Right atrium auricular region (tissue), 2 donors: ENCODE measurements at places on chromosomes 7 and 10. TPM values are rescaled to one million over a fixed set of nuclear protein-coding genes. Genes with fewer than 3 reads are reported as not detected.

Gene CPA5
- not detected for total RNA-seq

Gene CTAGE6
- total RNA-seq, result not detected

Gene RINT1
- total RNA-seq, result 11.6 TPM

Gene OPALIN
- total RNA-seq, result not detected

Gene PARD3
- total RNA-seq, result 41.6 TPM

Gene KRIT1
- total RNA-seq, result 35.2 TPM

- H3K4me3 ChIP-seq, result peak overlapping the region; percentile 49
- DNase-seq, result peak; percentile 63
- H3K27ac ChIP-seq, result peak overlapping the region; percentile 45
- H3K4me1 ChIP-seq, result peaks cover 41% of the 10 kb centered on the region
Measured at GRCh38 chr7:141072548-141073172, 1.2 kb upstream of the TMEM178B start.

DNA sequence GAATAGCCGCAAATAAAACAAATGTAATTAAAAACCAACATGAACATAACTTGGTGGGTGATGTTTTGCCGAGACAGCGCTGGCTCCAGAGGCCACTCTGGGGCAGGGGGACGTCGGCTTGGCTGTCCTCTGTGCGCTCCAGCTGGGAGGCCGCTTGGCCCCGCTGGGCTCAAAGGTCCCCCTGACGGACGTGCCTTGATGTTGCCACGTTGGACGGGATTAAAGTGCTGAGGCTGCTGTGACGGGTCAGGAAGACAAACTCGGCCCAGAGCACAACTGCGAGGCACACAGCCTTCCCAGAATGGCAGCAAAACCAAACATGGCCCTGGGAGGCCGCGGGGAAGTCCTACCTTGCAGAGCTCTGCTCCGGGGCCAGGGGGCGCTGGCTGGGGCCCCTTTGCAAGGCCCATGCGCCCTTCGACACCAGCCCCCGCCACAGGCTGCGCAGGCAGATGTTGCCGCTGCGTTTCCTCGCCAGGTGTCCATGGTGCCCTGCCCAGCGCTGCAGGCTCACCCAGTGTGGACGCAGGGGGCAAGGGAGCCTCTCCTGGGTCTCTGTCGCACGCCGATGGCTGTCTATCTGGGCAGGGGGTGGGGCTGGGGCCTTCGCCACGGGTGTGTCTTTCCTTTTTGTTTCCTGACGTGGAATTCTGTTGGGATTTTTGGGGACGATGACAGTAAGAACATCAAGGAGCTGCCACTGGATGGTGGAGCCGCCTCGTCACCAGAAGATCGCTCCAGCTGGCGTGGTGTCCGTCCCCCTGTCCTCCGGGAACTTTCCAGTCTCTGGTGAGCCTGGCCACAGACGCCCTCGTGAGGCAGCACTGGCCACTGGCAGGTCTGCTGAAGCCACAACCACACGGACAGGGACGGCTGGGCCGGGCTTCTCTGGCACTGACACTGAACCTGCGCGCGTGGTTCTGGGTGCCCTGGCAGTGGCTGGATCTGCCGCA, 99.6 kb upstream of the DIP2C start:
- H3K27me3 ChIP-seq, result no peaks in the 10 kb centered on the region
- no peaks in the 10 kb centered on the region for H3K36me3 ChIP-seq
- peak overlapping the region; percentile 30 for H3K4me3 ChIP-seq
- peak; percentile 82 for DNase-seq
- no peak overlapping the region for H3K27ac ChIP-seq

- H3K27me3 ChIP-seq, result no peaks in the 10 kb centered on the region
- H3K4me3 ChIP-seq, result no peak overlapping the region
- no peak overlapping the region for H3K27ac ChIP-seq
- H3K36me3 ChIP-seq, result no peaks in the 10 kb centered on the region
Measured at GRCh38 chr10:58517081-58517480, 4.4 kb downstream of the BICC1 start.

GRCh38 chr10:58439632-58440364, 54.6 kb downstream of the TFAM start:
- H3K27ac ChIP-seq, result no peak overlapping the region
- no peak for DNase-seq
- H3K4me3 ChIP-seq, result no peak overlapping the region
- no peaks in the 10 kb centered on the region for H3K36me3 ChIP-seq
- H3K27me3 ChIP-seq, result no peaks in the 10 kb centered on the region
- no peaks in the 10 kb centered on the region for H3K4me1 ChIP-seq

DNA sequence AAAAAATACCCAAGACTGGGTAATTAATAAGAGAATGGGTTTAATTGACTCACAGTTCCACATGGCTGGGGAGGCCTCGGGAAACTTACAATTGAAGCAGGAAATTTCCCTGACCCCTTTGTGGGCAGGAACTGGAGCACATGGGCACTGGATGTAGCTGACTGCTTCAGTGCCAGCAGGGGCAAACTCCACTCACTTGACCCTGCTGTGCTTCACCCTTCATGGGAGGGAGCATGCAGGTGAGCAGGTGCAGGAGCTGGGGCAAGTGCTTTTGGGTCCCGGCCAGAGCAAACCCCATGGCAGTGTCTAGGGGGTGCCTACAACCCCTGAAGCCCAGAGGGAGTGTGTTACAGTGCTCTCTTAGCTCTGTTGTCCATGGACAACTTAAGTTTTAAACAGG, 132.6 kb downstream of the AKR1D1 start:
- H3K36me3 ChIP-seq, result no peaks in the 10 kb centered on the region
- no peak overlapping the region for H3K27ac ChIP-seq
- no peak overlapping the region for H3K4me3 ChIP-seq
- DNase-seq, result no peak

GRCh38 chr10:132498562-132499366, 38.8 kb upstream of the INPP5A start:
- H3K27me3 ChIP-seq, result no peaks in the 10 kb centered on the region
- DNase-seq, result no peak
- H3K36me3 ChIP-seq, result no peaks in the 10 kb centered on the region

GRCh38 chr7:132735476-132735875, 159.2 kb upstream of the PLXNA4 start:
- H3K36me3 ChIP-seq, result no peaks in the 10 kb centered on the region
- H3K27me3 ChIP-seq, result no peaks in the 10 kb centered on the region
- H3K4me1 ChIP-seq, result no peaks in the 10 kb centered on the region
- H3K27ac ChIP-seq, result no peak overlapping the region
- H3K4me3 ChIP-seq, result no peak overlapping the region

DNA sequence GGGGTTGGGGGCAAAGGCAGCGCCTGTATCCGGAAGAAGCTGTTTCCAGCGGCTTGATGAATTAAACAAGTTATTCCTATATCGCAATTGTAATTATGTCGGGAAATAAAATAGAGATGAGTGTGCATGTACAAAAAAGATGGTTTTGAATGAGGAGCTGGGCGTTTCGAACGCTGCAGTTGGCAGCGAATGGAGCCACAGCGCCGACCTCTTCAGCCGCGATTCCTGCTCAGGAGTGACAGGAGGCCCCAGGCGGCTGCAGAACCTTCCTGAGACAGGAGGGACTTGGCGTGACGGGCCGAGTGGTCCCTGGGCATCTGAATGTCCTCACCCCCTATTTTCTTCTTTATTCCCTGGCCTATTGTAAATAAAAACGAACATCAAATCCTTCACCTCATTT, 184.9 kb downstream of the DNAJB6 start:
- H3K4me1 ChIP-seq, result no peaks in the 10 kb centered on the region
- DNase-seq, result peak; percentile 7
- H3K4me3 ChIP-seq, result no peak overlapping the region
- H3K27me3 ChIP-seq, result no peaks in the 10 kb centered on the region
- no peak overlapping the region for H3K27ac ChIP-seq

- H3K36me3 ChIP-seq, result no peaks in the 10 kb centered on the region
- no peak overlapping the region for H3K27ac ChIP-seq
- H3K4me3 ChIP-seq, result no peak overlapping the region
- DNase-seq, result no peak
Measured at GRCh38 chr7:133358708-133359107, 105.8 kb downstream of the EXOC4 start.

DNA sequence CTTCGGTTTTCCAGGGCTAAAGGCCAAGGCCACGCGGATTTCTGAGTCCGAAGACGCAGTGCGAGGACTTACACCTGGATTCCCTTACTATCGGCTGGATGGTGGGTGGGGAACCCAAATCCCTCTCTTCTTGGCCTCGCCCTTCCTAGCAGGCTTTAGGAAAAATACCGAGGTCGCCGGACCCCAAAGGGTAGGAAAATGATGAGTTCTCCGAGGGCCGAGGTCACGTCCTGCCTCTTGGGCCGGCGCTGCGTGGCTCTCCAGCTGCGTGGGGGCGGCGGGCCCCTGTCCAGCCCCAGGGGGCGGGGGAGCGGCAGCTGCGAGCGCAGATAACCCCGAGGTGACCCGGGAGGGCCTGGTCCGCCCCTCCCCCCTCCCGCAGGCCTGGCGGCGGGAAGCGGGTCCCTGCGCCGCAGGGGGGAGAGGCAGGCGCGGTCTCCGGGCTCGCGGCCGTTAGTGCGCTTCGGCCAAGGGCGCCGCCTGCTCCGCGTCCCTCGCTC, 805 bp upstream of the HMX3 start:
- H3K27ac ChIP-seq, result no peak overlapping the region
- H3K36me3 ChIP-seq, result no peaks in the 10 kb centered on the region
- no peak for DNase-seq
- peaks cover 61% of the 10 kb centered on the region for H3K4me1 ChIP-seq

DNA sequence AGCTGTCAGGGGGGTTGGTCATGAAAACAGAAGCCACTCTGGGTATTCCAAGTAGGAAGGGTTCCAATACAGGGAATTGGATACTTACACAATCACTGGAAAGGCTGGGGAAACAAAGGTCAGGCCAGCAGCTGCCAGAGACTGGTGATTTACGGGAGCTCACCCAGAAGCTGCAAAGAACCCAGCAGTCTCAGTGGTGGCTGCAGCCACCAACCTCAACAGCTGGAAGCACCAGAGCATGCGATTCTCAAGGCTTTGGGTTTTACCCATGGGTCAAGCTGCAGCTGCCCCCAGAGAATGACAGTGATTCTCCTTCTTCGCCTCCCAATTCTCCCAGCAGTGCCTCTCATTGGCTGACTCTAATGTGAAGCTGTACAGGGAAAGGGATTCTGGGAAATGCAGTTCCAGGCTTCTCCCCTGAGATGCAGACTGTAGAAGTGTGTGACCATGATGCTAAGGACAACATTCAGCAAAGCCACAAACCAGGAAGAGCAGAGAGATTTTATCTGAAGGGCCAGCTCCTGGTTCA, 107.2 kb upstream of the TCF7L2 start:
- no peaks in the 10 kb centered on the region for H3K4me1 ChIP-seq
- H3K4me3 ChIP-seq, result no peak overlapping the region
- H3K27me3 ChIP-seq, result no peaks in the 10 kb centered on the region
- no peak overlapping the region for H3K27ac ChIP-seq
- H3K36me3 ChIP-seq, result no peaks in the 10 kb centered on the region

GRCh38 chr7:42237811-42238541, 967 bp upstream of the GLI3 start:
- peak overlapping the region; percentile 88 for H3K27ac ChIP-seq
- H3K27me3 ChIP-seq, result no peaks in the 10 kb centered on the region
- DNase-seq, result no peak
- H3K36me3 ChIP-seq, result no peaks in the 10 kb centered on the region
- peak overlapping the region; percentile 69 for H3K4me3 ChIP-seq

DNA sequence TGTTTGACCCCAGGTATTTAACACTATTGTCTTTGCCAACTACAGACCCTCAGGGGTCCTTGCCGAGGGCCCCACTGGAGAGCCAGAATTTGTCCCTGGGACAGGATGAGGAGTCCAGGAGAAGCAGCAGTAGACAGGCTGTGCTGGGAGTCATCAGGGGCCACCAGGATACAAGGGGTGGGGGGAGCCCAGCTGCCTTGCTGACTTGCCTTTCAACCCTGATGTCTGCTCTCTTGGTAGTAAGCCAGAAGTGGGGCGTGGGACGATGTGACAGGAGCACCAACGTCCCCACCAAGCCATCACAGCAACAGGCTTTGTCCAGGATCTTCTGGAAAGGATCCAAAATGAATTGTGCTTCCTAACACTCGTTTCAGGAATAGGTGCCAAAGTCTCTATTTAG, 62.4 kb upstream of the CDCA7L start:
- H3K4me3 ChIP-seq, result no peak overlapping the region
- H3K36me3 ChIP-seq, result no peaks in the 10 kb centered on the region
- no peak overlapping the region for H3K27ac ChIP-seq
- H3K27me3 ChIP-seq, result no peaks in the 10 kb centered on the region

DNA sequence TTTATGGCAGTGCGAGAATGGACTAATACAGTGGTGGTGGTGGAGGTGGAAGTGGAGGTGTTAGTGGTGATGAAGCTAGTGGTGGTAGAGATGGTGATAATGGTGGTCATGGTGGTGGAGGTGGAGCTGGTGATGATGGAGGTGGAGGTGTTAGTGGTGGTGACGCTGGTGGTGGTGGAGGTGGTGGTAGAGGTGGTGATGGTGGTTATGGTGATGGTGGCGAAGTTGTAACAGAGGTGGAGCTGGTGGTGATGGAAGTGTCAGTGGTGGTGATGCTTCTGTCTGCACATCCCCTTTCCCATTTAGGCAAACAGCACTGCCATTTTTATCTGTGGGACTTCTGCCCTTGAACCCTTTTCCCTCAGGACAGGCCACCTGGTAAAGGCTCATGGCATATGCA, 7.4 kb upstream of the PTPRN2 start:
- no peak overlapping the region for H3K4me3 ChIP-seq
- H3K27me3 ChIP-seq, result no peaks in the 10 kb centered on the region
- no peaks in the 10 kb centered on the region for H3K36me3 ChIP-seq
- H3K27ac ChIP-seq, result no peak overlapping the region
- no peak for DNase-seq

- no peaks in the 10 kb centered on the region for H3K4me1 ChIP-seq
- peak overlapping the region; percentile 78 for H3K27ac ChIP-seq
- no peaks in the 10 kb centered on the region for H3K36me3 ChIP-seq
- no peak for DNase-seq
- H3K4me3 ChIP-seq, result peak overlapping the region; percentile 81
Measured at GRCh38 chr7:2559283-2559950, 638 bp downstream of the IQCE start.

DNA sequence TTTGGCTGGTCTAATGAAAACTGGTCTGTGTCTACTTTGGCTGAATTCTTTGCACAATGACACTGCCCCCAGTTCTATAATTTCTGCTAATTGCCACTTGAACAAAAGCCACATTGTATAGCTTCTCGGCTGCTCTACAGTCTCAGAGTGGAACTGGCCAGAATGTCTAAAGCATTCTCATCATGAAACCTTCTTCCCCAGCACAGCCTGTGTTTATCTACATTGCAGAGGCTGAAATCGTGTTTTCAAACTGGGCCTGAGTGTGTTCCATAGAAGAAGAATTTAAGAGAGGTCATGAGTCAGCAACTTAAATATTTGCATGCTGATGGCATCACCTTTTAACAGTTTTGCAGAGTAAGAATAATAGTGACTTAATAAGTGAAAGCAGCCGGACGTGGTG, 177.2 kb downstream of the BUB3 start:
- no peaks in the 10 kb centered on the region for H3K27me3 ChIP-seq
- H3K4me3 ChIP-seq, result no peak overlapping the region
- H3K36me3 ChIP-seq, result no peaks in the 10 kb centered on the region

- no peak overlapping the region for H3K27ac ChIP-seq
- H3K4me1 ChIP-seq, result no peaks in the 10 kb centered on the region
- H3K36me3 ChIP-seq, result no peaks in the 10 kb centered on the region
- DNase-seq, result no peak
- no peak overlapping the region for H3K4me3 ChIP-seq
- H3K27me3 ChIP-seq, result no peaks in the 10 kb centered on the region
Measured at GRCh38 chr7:66326501-66327215, 121.5 kb downstream of the TPST1 start.

- peak overlapping the region; percentile 56 for H3K27ac ChIP-seq
- no peak overlapping the region for H3K4me3 ChIP-seq
- H3K4me1 ChIP-seq, result no peaks in the 10 kb centered on the region
- DNase-seq, result no peak
- H3K27me3 ChIP-seq, result no peaks in the 10 kb centered on the region
Measured at GRCh38 chr7:28406192-28406591, 6.1 kb upstream of the CREB5 start.

GRCh38 chr7:115933471-115933870, 97.1 kb downstream of the TFEC start:
- no peak for DNase-seq
- no peak overlapping the region for H3K4me3 ChIP-seq
- no peaks in the 10 kb centered on the region for H3K27me3 ChIP-seq
- H3K4me1 ChIP-seq, result no peaks in the 10 kb centered on the region
